ENCODE measurements at places on chromosomes 12 and 14.
A peak's percentile ranks its signal among the peaks of the same experiment; 100 is the strongest.

GRCh38 chr12:61385771-61386170 lies 874.4 kb upstream of the USP15 start:
- no peak for DNase-seq

DNA sequence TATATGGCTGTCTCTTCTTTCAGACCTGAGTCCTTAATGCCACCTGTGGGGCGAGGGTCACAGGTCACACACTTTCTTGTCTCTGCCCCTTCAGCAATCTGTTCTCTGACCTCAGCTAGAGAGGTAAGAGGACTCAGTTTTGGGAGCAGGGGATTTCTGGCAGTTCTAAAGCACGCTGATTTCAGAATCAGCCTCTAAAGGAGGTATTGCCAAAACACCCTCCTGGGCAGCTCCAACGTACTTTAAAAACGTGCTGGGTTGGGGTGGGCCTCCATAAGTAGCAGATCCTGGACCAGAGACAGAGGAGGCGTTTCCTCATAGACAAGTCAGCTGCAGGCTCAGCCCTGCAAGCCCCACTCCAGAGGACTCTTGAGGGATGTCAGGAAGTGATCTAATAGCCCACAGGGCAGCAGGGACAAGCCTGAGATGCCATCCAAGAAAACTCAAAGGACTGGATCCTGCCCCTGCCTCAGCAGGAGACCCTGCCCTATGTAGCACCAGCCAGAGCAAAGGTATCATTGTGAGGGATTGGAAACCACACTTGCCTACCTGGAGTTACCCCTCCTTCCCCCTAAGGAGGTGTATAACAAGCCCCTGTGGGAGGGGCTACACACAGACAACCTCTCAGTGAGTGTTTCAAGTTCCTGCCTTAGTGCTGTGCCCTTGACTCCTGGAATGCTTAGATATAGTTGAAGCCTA lies 8.5 kb downstream of the CTDSP2 start:
- DNase-seq = no peak

DNA sequence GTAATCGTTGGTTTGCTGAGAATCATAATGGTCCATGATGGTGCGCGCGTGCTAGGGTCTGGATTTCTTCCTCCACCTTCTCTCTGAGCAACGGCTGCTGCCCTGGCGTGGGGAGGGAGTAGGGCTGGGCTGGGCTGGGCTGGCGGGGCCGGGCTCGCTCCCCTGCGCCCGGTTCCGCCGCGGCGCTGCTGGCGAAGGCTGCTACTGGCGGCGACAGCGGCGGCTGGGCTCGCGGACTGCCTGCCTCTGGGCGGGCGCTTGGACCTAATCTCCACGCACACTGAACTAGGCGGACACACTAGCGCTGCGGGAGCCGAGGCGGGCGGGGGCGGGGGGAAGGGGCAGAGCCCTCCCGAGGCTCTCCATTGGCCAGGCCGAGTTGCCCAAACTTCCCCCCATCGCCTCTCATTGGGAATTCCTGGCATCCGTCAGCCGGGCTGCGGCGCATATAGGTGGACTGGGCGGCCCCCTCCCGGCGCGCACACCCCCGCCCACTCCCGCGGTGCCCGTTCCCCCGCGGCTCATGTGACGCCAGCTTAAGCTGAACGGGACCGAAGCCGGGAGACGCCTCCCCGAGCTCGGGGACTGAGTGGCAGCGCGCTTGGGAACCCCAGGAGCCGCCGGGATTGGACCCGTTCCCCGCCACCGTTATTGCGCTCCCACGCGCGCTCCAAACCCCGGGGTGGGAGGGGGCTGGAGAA lies at the start of gene ACTN1:
Gene ACTN1 (minus strand): TSS at position 282 of the 701 bp plus-strand sequence. CDS start 246 bp downstream, at position 36.
- DNase-seq = peak; percentile 18

DNA sequence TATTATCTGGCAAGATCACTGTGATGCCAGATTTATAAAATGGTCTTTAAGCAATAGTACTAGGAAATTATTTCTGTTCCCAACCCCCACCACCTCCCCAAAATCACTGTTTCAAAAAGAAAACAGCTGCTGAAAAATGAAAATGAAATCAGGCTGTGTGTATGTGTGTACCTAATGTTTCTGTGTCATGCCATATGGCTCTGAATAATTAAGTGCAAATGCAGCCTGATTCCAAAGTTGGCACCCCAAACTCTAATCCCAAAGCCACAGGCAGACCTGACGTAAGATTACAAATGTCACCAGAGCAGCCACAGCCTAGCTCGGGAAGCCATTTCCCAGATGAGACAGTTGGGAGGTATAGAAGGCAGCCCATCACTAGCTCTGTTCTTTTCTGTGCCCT lies 175.5 kb downstream of the MED13L start:
- no peak for DNase-seq

GRCh38 chr12:106328735-106329134 lies 26.2 kb downstream of the TCP11L2 start:
- no peak for DNase-seq

DNA sequence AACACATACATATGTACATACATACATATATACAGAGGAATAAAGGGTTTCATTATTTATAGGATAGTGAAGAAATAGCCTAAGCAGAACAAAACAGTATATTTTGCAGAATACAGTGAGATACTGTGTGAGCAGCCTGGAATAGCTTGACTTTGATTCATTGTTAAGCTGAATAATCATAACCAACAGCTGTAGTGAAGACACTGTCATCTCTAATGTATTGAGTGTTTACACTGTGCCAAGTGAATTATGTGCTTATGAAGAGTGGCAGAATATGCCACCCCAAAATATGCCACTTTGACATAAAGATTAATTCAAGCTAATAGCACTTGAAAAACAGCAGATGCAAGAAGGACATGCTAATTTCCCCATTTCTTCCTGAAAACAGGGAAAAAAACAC lies 48.2 kb upstream of the LRFN5 start:
- DNase-seq = no peak

DNA sequence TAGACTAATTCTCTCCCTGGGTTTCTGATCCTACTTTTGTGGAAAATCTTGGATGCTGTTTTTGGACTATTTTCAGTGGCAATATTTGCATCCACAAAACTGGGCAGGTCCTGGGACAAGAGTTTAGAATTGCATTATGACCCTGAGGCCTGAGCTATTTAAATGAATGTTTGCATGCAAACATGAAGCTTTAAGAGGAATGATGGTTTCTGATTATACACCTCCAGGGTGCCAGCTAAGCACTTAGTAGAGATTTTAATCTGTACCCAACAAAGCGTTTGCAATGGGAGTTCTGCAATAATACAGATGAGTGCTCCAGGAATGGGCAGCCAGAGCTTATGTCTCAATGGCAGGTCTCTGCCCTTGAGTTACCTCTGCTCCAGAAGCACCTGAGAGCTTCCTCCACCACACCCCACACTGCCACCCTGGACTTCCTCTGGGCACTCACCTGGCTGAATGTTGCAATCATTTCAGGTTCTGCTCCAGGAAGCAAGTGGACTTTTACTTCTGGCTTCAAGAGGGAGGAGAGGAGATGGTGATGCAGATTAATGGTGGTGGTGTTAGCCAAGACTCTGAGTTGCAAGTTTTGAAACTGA lies 6.0 kb upstream of the SPTLC2 start:
- DNase-seq = no peak

GRCh38 chr12:124032265-124032886 lies 59.4 kb downstream of the ZNF664 start:
- no peak for DNase-seq

GRCh38 chr14:75747899-75748298 lies 86.9 kb downstream of the TTLL5 start:
- no peak for DNase-seq

- no peak for DNase-seq
Measured at GRCh38 chr14:104133496-104133895, 4.9 kb upstream of the KIF26A start.

GRCh38 chr14:102225386-102225785 lies 79.6 kb downstream of the MOK start:
- no peak for DNase-seq

DNA sequence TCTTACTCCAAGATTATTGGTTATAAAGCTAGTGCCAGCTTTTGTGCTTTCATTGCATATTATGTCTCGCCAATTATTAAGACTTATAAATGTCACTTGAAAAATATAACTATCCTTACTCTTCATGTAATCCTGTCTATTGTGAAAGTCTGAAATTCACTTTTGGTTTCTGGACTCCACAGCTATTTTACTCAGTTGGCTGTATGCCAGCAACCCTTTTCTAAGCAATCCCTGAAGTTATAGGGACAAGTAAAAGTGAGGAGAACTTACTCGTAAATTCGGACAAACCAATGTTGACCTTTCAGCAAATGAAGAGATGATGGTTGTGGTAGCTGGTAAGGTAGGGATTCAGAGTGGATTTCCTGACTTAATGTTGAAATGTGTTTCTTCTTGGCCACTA lies 196.3 kb downstream of the NPAS3 start:
- DNase-seq = no peak

DNA sequence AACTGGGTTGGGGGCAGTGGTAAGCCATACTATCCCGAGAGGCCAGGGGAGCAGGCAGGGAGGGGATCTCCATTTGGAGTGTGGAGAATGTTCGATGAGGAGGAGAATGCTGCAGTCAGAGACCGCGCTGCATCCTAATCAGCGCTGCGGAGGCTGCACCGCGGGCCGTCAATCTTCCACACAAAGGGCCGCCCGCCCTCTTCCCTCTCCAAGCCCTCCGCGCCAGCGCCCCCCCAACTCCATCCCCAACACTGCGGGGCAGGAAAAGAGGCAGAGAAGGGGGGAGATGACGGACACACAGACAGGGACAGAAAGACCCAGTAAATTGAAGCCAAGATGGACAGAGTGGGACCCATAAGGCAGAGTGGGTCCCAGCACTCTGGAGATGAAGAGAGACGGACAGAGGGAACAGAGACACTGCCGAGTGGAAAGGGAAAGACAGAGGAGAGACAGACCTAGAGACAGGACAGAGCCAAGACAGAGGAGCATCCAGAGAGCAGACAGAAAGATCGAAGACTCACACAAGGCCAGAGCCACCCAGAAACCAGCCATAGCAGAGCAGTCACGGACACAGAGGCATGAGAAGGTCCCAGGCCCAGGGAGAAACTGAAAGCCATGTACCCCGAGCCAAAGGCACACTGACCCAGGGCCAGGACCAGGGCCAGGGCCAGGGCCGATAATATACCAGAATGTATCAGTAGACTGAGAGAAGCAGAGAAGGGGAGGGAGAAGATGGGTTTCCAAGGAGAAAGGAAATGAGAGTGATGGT lies 3.5 kb downstream of the CISTR start:
- no peak for DNase-seq

DNA sequence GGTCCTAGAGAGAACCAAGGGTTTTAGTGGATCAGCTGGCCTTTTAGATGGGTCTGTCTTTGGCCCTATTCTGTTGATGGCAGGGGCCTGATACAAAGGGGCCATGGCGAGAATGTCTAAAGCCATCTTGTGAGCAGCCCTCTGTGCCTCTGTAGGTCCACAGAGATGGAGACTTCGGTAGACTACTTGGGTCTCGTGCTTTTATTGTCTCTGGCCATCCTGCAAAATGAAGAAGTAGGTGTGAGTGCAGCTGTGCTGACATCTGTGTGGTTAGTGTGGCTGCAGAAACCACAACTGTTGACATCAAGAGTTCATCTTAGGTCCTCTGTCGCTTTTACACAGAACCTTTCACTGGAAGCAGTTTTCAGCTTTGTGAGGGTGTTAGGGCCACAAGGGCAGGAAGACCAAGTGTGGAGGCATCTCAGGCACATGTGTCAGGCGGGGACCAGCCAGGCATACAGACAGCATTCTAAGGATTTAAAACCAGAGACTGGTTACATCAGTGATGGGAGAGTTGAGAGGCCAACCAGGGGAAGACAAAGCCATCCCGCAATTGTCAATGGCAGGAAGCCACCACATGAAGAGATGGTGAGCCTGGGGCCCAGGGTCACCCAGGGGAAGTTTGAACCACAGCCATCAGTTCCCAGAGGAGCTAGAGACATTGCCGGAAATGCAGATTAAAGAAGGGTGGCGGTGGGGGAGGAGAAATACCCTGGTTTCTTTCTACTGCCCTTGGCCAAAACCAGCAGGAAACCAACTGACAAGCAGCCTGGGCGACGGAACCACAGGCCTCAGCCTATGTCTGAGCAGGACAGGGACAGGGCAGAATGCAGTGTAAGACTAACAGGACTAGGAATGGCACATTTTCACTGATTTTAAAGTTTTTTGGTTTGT lies 13.0 kb upstream of the TPCN1 start:
- no peak for DNase-seq

DNA sequence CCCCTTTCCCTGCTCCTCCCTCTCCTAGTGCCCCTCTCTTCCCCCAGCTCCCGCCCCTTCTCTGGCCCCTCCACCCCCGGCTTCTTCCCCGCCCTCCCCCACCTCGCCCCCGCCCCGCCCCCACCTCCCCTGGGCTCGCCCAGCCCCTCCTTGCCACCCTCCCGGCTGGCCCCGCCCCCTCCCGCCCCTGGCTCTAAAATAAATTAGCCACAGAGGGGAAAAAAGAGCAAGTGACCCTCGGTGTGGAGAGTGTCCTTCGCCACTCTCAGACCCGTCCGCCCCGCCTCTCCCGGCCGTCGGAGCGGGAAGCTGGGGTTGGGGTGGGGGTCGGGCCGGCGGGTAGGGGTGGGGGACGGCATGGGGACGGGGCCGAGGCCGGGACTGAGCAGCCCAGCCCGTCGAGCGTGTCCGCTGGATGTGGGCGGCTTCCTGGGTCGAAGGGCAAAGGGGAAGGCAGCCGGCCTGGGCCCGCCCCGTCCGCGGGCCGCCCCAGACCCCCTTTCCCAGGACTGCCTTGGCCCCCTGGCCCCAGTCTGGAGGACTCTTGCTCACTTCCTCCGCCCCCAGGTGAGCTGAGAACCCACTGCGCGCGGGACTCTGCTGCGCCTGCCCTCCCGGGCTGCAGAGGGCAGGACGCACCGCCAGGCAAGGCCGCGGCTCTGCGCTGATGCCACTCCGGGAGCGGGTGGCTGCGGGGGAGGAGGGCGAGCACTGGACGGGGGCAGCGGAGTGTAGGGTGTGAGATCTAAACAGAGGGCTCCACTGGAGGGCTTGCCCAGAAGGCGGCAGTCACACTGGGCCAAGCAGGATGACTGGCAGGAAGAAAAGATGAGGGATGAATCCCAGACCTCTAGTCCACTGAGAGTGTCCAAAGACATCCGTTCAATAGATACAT lies 570 bp upstream of the FIGNL2 start:
- DNase-seq = no peak

- no peak for DNase-seq
Measured at GRCh38 chr12:92062539-92063493, 82.8 kb downstream of the BTG1 start.

DNA sequence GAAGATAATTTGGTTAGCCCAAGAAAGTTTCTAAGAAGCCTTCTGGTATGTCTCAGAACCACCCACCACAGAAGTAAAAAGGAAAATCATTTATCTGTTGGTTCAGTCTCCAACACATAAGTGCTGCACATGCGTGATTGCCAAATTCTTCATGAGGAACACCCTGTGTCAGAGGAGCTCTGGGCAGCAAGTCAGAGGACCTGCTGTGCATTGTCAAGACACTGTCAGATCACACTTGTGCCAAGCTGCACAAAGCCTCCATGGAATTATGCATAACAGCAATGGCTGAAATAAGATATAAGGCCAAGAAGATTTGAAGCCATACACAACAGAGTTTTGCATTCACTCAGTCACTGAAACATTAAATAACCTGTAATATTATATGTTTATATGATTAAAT lies 1304.7 kb upstream of the FLRT2 start:
- DNase-seq = no peak

- DNase-seq = no peak
Measured at GRCh38 chr14:92941531-92941930, 18.6 kb downstream of the CHGA start.

All from activated naive CD4-positive, alpha-beta T cell (primary cell).